ENCODE measurements at places on chromosomes 6 and 20.
A peak's percentile ranks its signal among the peaks of the same experiment; 100 is the strongest.

GRCh38 chr20:10560686-10561085 is 113.1 kb downstream of the JAG1 start:
- no peak for DNase-seq

GRCh38 chr6:157520596-157521361 is 139.8 kb downstream of the ZDHHC14 start:
- no peak for DNase-seq

DNA sequence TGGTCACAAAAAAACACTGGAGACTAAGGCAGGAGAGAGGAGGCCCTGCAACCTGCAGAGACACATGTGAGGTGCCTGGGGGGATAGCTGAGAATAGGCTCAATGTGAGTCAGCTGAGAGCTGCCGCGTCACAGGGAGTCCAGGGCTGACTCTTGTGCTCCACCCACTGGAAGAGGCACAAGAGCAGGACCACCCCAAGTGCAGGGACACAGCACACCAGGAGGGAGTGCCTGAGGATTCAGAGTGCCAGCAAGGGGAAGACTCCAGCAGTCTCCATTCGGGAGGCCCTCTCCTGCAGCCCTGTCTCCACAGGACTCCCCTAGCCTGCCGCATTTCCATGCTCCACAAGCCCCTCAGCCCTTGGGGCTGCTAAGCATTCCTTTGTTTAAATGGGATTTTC is 105.5 kb downstream of the HUS1B start:
- DNase-seq, result peak; percentile 72

GRCh38 chr6:146664871-146665360 is 66.1 kb downstream of the ADGB start:
- no peak for DNase-seq

DNA sequence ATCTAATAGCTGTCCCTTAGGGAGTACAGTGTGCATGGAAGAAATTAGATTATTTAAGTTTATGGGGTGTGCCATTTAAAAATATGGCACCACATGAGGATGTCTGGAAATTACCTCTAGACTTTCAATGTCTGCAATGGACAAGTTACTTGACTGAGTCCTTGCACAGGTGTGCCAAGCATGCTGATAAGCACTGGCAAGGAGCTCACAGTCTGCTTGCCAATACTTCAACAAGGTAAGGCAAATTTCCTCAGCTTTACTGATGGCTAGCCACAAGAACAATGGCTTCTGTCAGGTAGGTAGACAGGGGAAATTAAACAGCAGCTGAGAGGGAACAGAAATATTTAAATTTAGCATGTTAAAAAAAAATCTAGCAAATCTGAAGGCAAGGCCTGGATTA is 91.1 kb upstream of the TRAF3IP2 start:
- no peak for DNase-seq
